Activated naive CD4-positive, alpha-beta T cell treated with anti-CD3 and anti-CD28 coated beads, Interleukin-2, amount 50 U/mL, for 72 hours (primary cell): ENCODE measurements at places on chromosomes 7 and 10. TPM values are rescaled to one million over a fixed set of nuclear protein-coding genes. Genes with fewer than 3 reads are reported as not detected.

DNA sequence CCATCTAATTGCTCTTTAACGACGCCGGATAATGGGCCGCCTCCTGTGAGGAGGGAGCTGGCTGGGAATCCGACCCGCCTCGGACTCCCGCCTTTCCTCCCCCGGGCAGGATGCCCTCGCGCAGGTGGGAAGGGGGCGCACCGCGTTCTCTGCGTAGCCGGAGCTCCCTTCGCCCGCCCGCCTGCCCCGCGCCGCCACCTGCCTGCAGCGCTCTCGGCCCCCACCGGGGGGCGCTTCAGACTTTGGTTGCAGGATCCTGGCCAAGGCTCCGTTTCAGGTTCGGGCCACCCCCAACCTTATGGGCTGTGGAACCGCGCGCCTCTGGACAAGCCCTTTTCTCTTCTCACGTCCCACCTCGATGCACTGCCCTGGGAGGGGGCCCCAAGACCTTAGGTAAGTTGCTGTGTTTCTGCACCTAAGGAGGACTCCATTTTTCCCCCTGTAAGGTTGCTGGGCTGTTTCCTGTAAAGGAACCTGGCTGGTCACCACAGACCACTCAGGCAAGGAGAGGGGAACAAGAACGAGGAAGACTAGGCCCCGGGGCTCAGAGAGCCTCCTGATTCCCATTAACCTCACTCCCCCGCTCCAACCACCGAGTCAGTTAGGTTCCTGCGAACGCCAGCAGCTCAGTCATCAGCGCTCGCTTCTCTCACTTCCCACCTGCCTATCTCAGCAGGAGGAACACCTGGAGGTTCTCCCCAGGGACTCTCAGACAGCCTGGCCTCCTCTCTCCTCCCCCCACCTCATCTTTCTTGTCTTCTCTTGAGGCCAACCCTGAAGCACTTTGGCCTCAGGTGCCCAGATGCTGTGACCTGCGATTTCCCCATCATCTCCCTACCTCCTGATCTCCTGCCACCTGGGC lies 11.3 kb upstream of the KAZALD1 start:
- DNase-seq: peak; percentile 95

- DNase-seq: no peak
These were observed at the start of gene ANKRD1 for GRCh38 chr10:90920986-90921666. Gene ANKRD1 (minus strand): TSS chr10:90921087. CDS start chr10:90921027, 60 bp downstream.

GRCh38 chr7:130986261-130986690 lies 252.3 kb upstream of the KLF14 start:
- no peak for DNase-seq

GRCh38 chr10:109962247-109962646 lies 38.9 kb upstream of the XPNPEP1 start:
- DNase-seq: no peak

- peak; percentile 50 for DNase-seq
These were observed 29.6 kb downstream of the MKI67 start for GRCh38 chr10:128096486-128097199.

Gene PTPRZ1
- not detected for total RNA-seq
